Renal pelvis (tissue), 12 donors: ENCODE measurements at places on chromosomes 7 and 10. TPM values are rescaled to one million over a fixed set of nuclear protein-coding genes. Genes with fewer than 3 reads are reported as not detected.

GALNT17 gene
- 5.6 TPM for polyA plus RNA-seq

CRHR2 gene
- polyA plus RNA-seq, result not detected

SPDYE11 gene
- polyA plus RNA-seq, result 1.3 TPM

MEOX2 gene
- polyA plus RNA-seq, result 0.78 TPM

CYP2C8 gene
- polyA plus RNA-seq, result 3.0 TPM

NKX1-2 gene
- polyA plus RNA-seq, result not detected

GRCh38 chr7:128042012-128042411 is 10.8 kb upstream of the LRRC4 start:
- no peak for DNase-seq

- no peak for DNase-seq
These were observed 2.0 kb downstream of the CYP26C1 start for GRCh38 chr10:93062514-93063143.

DNA sequence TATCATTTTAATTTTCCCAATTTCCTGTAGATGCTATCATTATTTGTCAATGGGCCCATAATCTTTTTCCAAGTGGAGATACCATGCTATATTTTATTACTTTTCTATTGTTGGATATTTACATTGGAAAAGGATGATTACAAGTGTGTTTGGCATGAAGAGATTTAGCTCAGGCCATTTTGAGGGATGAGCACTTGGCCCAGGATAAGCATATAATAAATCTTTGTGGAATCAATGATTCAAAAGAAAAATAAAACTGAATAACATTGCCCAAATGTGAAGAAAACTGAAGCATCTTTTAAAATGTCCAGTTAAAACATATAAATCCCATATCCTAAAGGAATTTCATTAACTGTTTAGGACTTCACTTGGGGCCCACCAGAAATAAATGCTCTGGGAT is 260.9 kb upstream of the BMPER start:
- no peak for DNase-seq

GRCh38 chr7:24133691-24134090 is 150.3 kb upstream of the NPY start:
- DNase-seq, result no peak

GRCh38 chr7:74617180-74617744 is 40.3 kb upstream of the GTF2I start:
- peak; percentile 64 for DNase-seq

DNA sequence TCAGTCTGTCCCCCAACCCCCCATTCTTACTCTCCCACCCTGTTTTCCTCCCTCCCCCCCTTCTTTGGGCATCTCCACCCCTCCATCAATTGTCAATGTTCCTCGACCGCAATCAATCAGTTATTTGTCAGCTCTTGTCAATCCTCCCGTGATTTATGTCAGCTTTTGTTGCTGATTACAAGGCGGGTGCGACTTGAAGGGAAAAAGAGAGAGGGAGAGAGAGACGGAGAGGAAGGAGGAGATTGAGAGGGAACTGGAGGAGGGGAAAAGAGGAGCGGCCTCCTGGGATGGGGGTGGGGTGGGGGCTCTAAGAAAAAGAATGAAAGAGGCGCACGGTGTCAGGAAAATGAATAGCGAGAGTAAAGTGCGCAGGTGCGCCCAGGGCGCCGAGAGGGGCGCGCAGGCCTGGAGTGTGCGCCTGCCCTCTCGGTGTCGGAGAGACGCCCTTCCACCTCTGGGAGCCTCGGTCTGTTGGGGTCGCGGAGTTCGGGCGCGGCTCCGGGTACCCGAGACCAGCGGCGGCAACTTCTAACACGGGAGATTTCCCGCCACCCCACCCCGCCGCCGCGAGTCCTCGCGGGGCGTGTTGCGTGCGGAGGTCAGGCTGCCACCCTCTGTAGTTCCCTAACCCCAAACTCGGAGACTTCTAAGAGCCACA is 1.1 kb upstream of the ZNF503 start:
- DNase-seq, result no peak

- no peak for DNase-seq
These were observed 54.6 kb upstream of the PITRM1 start for GRCh38 chr10:3226960-3227744.

GRCh38 chr10:129962031-129962871 is 1.8 kb downstream of the EBF3 start:
- DNase-seq, result no peak

- no peak for DNase-seq
These were observed 49.7 kb upstream of the GLCCI1 start for GRCh38 chr7:7918736-7919448.

- no peak for DNase-seq
These were observed 66.5 kb downstream of the ANLN start for GRCh38 chr7:36456138-36456537.

GRCh38 chr7:85237721-85238120 is 50.9 kb upstream of the SEMA3D start:
- DNase-seq, result no peak

GRCh38 chr10:61272781-61273180 is 180.4 kb downstream of the TMEM26 start:
- no peak for DNase-seq

- no peak for DNase-seq
These were observed 621.6 kb downstream of the SORCS3 start for GRCh38 chr10:105262666-105263065.

GRCh38 chr7:33981671-33982424 is 76.5 kb downstream of the BMPER start:
- no peak for DNase-seq

DNA sequence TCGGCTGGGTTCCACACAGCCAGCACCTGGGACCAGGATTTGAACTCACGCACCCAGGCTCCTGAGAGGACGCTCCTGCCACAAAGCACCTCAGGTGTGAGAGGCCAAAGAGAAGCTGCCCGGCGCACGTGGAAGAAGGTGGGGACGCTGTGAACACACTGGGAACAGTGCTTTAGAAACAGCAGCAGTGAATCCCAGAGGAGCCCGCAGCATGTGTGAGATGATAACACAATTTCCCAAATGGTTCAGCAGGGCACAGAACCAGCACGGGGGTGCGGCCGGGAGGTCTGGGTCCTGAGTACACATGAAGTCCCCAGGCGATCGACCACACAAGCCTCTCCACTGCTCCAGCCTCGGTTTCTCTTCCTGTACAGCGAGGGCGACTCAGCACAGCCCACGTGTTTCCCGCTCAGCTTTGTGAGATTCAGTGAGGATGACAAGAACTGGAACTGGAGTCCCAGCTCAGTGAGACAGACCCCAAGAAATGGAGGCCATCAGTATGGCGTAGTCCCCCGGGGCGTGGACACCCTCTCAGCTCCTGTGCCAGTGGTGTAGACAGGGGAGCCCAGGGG is 188.3 kb downstream of the MAD1L1 start:
- DNase-seq, result no peak

- DNase-seq, result peak; percentile 53
These were observed 79.3 kb upstream of the ACBD5 start for GRCh38 chr10:27319752-27320431.

DNA sequence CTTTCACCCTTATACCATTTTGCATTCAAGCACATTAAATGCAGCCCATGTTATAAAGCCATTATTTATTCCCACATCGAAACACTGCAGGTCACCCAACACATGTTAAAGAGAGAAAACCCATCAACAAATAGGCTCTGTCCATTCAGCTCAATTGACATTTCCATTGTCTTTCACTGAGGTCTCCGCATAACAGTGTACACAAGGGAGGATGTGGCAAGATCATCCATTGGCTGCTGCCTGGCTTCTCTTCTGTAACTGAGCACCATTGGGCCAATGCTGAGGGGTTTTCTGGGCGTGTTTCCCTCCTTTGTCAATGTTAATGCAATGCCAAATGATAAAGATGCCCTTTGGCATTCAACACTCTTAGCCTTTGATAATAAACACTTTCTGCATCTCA is 278.1 kb upstream of the SP4 start:
- DNase-seq, result no peak

DNA sequence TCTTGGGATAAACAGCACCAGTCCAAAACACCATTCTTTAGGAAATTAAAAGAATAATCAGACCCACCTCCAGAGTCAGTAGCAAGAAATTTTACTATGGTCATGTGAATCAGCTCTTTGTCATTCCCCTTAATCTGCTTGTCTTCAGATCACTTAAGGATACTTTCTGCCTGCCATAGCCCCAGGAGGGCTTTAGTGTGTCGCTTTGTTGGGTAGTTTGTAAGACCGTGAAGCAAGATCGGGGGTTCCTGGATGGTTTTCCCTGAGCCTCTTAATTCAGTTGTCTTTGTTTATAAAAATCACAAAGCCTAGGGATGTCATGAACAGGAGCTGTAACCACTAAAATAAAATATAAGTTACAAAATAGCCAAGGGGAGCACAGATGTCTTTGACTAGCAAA is 223.6 kb downstream of the RELN start:
- no peak for DNase-seq

DNA sequence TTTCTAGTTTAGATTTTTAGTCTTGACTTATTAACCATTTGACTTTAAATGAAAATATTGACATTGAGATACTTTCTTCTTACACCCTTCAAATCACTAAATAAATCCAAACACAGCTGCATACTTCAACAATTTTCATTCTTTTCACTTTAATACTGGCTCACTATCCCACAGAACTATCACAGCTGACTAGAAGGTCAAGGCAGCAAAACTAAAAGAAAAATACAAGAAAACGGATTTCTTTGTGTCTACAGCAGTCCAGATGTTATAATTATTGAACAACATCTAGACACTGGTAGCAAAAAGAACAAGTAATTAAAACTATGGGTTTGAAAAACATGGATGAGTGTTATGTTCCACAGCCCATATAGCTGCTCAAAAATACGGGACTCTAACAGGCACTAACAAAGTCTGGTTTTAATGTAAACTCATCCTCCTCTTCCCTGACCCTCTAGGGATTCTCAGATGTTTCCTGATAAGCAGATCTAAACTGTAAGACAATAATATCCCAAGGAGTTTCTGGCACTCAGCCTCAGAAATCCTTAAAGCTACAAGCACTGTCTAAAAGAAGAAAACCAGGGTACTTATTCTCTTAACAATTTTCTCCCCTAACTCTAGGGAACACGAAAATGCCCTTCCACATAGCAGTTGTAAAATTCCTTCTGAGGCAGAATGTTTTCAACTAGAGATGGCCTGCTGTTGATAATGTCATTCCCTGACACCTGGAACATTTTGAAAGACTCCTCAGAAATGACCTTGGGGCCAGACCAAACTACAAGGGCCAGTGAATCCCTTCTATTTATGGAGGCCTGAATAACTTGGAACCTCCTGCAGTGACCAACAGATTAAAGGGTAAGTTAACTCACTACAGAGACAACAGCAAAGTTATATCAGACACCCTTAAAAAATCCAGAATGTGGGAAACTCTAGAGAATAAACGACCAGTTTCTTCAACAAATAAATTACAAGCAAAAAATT is 12.8 kb downstream of the DNMBP start:
- DNase-seq, result no peak

DNA sequence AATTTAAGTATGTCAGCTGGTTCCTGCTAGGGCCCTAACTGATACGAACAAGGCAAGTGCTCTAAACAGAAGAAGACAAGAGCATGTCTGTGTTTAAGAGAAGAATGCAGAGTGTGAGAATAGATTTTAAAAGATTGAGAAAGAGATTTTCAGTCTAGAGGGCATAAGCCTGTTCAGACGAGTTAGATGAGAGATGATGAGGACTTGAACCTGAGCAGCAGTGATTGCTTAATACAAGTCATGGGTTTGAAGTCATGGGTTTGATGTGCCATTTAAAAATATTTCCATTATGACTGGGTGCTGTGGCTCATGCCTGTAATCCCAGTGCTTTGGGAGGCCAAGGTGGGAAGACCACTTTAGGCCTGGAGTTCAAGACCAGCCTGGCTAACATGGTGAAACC is 108.9 kb upstream of the PLXDC2 start:
- DNase-seq, result no peak

DNA sequence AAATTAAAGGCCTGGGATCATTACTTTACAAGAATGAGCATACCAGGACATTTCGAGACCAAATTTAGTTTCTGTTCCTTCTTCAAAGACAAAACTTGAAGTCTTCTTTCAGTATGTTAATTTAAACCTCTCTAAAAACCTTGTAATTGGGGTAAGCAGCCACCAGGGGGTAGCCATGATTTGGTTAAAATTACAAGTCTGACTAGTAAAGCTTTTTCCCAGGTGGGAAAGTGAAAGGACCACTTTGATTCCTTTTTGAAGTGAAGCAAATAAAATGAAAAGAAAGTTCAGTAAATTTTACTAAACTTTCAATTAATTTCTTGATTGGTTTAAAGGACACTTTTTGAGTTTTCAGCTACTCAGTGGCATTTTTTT is 294.3 kb downstream of the BBS9 start:
- DNase-seq, result no peak

DNA sequence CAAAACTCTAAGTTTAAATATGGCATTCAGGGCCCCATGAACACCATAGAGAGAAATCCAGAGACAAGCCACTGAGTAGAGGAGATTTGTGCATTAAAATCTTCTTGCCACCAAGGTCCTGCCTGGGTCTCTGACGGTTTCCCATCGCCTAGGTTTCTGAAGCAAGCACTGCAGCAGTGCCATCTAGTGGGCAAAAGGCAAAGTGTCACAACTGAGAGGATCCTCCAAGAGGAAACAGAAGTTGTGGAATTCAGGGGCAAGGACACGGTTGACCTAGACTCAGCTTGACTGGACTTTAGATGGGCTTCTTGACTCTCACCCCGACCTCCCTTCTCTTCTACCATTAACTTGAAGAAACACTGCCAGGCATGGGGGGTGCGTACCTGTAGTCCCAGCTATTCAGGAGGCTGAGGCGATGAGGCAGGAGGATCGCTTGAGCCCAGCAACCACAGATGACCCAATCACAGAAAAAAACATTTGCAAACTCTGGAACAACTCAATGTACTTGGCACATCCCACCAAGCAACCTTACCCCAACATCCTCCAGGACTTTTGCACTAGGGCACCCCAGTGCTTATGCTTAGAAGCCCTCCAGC is 604.1 kb downstream of the GALNT17 start:
- DNase-seq, result peak; percentile 76

GRCh38 chr10:6195376-6195775 is 7.4 kb upstream of the PFKFB3 start:
- no peak for DNase-seq

DNA sequence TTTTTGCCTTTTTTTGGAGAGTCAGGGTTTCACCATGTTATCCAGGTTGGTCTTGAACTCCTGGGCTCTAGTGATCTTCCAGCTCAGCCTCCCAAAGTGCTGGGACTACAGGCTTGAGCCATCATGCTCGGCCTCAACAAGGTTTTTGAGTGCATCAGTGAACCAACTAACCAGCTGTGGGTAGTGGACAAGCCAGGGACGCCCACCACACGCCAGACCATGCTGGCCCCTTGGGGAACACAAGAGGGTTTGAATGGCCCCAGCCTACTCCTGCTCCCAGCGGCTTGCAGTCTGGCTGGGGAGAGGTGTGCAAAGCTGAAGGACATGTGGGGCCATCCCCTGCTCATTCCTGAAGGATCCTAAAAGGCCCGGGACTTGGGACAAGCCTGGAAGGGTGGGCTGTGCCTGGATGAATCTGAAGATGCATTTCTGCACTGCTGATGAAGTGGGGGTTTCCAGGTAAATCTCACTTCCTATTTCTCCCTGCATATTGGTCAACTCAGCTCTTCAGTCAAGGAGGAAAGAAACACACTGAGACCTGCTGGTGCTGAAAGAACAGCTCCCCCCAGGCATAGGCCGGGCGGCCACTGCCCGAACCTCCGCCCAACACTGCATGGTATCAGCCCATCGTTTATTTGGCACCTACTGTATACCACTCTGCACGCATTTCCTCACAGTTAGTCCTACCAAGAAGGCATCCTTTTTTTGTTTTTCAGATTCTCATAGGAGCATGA is 6.9 kb downstream of the MMD2 start:
- peak; percentile 23 for DNase-seq
